Activated CD8-positive, alpha-beta T cell treated with anti-CD3 and anti-CD28 coated beads, Interleukin-2, amount 10 ng/mL, durations not matched to agents 7 days and 5 days (primary cell): ENCODE measurements at places on chromosomes 1 and 21. TPM values are rescaled to one million over a fixed set of nuclear protein-coding genes. Genes with fewer than 3 reads are reported as not detected.

- no peak for DNase-seq
These were observed 26.5 kb upstream of the LEPR start for GRCh38 chr1:65393928-65394327.

DNA sequence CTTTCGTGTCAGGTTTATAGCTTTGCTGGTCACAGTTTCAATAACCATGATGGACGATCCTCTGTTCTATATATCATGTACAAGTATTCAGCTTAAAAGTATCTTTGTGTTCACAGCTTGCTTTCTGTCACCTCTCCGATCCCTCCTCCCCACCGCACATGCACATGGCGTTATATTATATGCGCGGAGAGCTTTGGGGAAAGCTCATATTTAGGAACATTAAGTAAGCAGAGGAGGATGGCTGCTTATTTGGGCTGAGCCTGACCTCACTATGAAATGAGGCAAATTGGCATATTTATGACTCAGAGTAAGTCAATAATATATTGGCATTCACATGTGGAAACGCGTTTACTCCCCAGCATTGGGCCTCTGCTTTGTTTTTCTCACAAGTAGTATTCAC is 360.5 kb downstream of the HLX start:
- DNase-seq, result no peak

DNA sequence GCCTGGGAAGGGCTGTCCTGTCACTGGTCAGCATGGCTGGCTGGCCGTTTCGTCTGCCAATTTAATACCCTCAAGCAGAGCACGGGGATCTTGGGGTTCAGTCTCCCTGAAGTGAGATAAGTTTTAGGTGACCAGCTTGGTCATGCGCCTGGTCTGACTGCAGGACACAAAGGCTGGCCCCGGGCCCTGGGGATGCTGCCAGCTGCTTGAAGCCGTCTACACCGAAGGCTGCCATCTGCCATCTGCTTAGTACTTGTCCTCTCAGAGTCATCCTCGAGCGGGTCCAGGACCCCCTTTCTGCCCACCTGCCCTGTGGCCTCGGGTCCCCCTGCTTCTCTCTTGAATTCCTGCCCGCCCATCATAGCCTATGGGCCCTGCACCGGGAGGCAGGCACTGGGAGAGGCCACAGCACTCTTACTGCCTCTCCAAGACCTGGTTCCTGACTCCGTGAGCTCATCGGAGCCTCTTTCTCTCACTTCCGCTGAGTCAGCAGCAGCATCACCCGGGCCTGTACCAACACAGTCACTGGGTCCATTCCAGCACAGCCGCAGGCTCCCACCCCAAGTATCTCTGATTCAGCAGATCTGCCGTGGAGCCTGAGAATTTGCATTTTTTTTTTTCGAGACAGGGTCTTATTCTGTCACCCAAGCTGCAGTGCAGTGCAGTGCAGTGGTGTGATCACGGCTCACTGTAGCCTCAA is 7.0 kb downstream of the FBLIM1 start:
- DNase-seq, result no peak

DNA sequence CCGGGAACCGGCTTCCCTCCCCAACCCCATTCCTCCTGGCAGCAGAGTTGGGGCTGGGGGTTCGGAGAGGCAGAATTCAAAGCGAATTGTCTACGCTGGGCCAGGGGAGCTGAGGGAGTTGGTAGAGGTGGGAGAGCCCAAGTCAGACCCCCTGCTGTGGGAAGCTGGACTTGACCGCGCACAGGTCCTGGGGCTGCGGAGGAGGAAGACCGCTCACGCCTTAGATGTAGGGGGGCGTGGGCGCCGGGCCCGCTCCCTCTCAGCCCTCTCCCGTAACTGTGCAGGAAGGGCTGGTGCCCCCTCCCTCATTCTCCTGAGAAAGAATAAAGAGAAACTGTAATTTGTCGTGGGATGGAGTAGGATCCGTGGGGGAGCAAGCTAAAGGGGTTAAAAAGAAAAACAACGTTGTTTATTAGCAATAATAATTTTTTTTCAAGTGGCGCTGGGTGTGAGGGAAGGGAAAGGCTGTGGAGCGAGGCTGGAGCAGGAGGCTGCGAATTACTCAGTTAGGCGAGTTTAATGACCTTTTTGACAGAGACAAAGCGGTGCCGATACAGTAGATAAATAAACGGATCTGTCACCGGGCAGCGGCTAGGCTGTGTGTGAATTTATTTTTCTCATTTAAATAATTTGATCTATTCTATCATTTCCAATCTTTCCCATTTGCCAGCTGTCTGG is 838 bp upstream of the GRIK3 start:
- no peak for DNase-seq

DNA sequence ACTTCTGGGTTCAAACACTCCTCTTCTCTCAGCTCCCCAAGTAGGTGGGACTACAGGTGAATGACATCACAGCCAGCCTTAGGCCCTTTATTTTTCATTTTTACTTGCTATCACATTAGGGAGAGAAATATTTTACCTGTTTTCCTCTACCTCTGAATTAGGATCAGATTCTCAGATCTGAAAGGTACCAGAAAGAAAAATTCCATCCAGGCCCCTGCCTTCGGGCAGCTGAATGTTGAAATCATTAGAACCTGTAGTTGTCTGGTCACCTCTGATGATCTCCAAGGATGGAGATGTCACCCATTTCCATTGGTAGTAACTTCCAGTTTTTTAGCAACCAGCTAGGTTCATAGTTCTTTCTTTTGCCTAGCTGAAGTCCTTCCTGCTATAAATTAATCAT is 175.6 kb upstream of the TNR start:
- no peak for DNase-seq

OVAAL gene
- not detected for total RNA-seq

DNA sequence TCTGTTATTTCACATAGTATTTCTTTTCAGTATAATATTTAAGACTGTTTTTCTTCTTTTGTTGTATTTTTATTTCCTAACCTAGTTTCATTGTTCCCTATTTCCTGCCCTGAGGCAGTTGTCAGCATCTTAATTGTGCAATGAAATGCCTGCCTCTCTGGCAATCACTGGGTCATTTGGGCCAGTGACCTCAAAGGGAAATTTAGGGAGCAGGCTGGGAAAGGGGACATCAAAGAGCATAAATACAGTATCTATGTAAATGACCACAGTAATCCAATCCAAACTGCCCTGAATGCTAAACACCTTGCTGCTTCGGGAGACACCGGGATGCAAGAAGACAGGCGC is 147.8 kb downstream of the TLR5 start:
- DNase-seq, result no peak

GRCh38 chr1:159889821-159890252 is 10.1 kb downstream of the CFAP45 start:
- DNase-seq, result no peak

KCNE2 gene
- not detected for total RNA-seq

DNA sequence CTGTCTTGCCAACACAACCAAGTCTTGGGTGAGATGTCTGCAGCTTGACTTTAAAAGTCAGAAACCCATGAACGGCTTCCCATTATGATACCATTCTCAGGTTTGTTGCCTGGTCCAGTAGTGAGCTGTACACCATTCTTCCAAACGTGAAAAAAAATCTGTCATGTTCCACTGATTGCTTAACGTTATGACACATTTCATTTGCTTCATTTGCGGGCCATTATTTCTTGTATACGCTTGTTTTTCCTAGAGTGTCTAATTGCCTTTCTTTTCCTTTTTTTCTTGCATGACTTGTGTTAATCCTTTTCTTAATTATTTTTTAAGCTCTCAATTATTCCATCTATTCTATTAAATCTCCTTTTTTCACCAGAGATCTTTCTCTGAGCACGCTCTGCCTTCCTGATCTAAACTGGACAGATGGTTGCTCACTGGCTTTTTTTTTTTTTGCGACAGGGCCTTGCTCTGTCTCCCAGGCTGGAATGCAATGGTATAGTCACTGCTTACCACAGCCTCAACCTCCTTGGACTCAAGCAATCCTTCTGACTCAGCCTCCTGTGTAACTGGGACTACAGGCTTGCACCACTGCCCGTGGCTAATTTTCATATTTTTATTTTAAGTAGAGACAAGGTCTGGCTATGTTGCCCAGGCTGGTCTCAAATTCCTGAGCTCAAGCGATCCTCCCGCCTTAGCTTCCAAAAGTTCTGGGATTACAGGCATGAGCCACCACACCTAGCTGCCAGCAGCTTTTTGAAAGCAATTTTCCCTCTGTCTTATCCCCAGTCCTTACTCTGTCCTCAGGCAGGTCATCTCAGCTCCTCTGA is 31.7 kb upstream of the CAMTA1 start:
- no peak for DNase-seq

GRCh38 chr1:39711966-39712340 is 20.7 kb upstream of the HPCAL4 start:
- no peak for DNase-seq

ELF3 gene
- 0.55 TPM for total RNA-seq

C1QB gene
- total RNA-seq, result not detected

INAVA gene
- total RNA-seq, result 0.57 TPM

GRCh38 chr1:52476943-52477342 is 72.5 kb downstream of the PRPF38A start:
- DNase-seq, result no peak

GRCh38 chr1:164608651-164609057 is 49.7 kb downstream of the PBX1 start:
- no peak for DNase-seq

DNA sequence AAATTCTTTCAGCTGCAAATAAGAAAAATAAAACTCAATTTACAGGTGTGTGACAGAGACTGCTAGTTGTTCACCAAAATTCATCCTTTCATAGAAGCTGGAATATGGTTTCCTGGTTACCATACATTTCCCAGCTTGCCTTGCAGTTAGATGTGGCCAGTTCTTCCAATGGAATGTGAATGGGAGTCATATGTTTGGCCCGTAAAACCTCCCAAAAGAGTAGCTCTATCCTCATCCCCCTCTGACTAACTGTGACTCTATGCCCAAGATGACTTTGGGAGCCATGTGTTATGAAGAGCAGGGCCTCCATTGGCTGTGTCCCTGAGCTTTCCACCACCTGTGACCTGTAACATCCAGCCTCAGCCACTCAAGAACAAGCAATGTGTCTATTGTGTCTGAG is 90.6 kb upstream of the NGF start:
- DNase-seq, result no peak

GRCh38 chr1:57530206-57530910 is 106.5 kb upstream of the DAB1 start:
- DNase-seq, result no peak

- no peak for DNase-seq
These were observed 24.2 kb downstream of the PRKCZ start for GRCh38 chr1:2074396-2074795.

DNA sequence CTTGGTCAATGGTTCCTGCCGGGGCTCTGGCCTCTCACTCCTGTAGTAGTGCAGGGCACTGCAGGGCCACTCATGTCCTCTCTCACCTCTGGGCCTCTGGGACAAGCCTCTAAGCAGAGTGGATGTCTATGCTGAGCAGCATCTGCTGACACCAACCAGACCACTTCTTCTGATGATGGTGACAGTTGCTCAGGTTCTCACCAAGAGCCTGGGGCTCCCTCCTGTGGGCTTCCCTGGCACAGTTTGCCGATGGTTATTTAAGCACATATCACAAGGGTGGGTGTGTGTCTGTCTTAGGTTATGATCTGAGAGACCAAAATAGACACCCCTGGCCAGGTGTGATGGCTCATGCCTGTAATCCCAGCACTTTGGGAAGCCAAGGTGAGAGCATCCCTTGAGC is 17.4 kb upstream of the GPR137B start:
- no peak for DNase-seq

DNA sequence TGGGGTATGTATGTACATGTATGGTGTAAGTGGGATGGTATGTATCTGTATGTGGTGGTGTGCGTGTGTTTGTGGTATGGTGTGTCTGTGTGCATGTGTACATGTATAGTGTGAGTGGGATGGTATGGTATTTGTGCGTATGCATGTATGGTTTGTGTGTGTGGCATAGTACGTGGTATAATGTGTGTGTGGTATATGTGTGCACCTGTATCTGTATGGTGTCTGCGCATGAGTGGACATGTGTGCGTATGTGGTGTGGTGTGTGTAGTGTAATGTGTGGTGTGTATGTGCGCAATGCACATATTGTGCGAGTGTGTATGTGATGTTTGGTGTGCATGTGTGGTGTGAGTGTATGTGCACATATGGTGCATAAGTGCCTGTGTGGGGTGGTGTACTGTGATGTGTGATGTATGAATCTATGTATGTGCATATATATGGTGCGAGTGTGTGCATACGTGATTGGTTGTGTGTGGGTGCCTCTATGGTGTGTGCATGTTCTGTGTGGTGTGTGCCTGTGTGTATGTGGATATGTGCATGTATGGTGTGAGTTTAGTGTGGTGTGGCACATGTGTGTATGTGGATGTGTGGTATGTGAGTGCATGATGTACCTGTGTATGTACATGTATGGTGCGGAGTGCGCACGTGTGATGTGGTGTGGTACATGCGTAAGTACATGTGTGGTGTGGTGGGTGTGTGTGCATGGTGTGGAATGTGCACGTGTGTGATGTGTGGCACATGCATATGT is 38.8 kb downstream of the WDR4 start:
- DNase-seq, result peak; percentile 18

DNA sequence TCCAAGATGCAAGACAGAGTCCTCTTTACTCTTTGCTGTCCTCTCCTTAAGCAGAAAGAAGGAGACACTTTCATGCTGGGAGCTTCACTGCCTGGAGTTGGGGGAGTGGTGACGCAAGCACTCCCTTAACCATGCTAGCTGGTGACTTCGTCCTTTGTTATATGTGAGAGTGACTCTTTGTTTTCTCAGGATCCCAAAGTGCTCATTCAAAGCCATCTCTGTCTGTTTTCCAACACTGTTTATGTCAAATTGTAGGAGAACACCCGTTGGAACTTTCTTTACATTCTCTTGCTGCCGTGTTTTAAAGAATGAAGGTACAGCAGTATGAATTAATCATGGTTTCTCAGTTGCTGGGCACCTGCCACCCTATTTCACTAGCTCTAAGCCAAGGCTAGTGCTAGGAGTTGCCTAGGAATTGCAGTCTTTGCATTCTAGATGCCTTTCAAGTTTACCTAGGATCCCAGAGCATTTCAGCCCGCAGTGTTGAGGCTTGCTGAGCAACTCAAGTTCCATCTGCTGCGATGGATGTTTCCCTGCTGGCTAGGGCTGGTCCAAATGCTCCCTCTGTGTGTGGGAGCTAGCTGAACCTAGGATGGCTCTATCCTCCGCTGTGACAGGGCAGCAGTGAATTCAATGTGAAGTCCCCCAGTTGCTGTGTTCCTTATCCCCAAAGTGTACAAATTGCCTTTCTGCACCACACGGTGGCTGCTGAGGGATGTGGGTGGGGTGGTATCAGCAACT is 82.6 kb upstream of the GPR52 start:
- DNase-seq, result no peak

GRCh38 chr1:167532964-167533824 is 14.9 kb upstream of the CD247 start:
- DNase-seq, result no peak

DNA sequence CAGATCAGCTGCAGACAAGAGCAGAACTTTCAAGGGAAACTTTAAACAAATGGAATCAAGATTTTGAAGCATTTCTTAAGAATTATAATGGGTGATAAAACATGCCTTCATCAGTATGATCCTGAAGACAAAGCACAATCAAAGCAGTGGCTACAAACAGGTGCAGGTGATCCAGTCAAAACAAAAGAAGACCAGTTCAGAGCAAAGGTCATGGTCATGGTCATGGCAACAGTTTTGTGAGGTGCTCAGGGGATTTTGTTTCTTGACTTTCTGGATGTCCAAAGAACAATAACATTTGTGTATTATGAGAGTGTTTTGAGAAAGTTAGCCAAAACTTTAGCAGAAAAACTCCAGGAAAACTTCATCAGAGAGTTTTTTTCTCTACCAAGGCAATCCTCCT is 681.7 kb upstream of the PTBP2 start:
- DNase-seq, result no peak

- DNase-seq, result no peak
These were observed 74.2 kb upstream of the RGS4 start for GRCh38 chr1:162994921-162995320.

GRCh38 chr1:93616996-93617669 is 64.5 kb downstream of the BCAR3 start:
- no peak for DNase-seq
